Right lobe of liver (tissue), 6 donors: ENCODE measurements at places on chromosomes 12 and 14. TPM values are rescaled to one million over a fixed set of nuclear protein-coding genes. Genes with fewer than 3 reads are reported as not detected.

Gene FAM186B
- total RNA-seq: 0.77 TPM

DNA sequence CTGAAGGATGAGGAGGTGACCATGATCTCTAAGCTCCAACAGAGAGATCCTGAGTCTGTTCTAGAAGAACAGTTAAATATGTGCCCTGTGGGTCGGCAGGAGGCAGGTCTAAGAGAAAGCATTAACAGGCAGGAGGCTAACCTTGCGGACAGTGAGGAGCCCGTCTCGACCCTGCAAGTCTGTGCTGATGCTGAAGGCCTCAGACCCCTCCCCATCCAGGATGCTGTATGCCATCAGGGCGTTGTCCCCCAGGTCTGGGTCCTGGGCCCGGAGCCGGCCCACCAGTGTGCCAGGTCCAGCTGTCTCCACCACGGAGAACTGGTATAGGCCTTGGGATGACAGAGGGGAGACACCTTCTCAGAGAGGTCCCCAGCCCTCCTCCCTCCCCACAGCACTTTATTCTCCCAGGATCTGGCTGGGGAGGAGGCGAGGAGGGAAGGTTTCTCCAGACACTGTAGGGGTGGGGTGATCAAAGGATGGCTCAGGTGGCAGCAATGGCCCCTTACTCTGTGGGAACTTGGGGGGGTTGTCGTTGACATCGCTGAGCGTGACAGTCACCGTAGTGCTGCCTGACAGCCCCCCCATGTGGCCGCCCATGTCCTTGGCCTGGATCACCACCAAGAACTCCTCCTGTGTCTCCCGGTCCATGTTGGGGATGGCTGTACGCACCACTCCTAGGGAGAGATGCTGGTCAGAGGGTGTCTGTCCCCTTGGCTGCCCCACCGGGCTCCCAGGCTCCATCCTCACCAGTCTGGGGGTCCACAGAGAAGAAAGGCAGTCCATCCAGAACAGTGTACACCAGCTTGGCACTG lies 3.1 kb downstream of the CDH24 start:
- DNase-seq: no peak

- no peak for DNase-seq
These were observed 6.0 kb upstream of the NUDT14 start for GRCh38 chr14:105187116-105187515.

Gene LRRC9
- not detected for total RNA-seq

GRCh38 chr12:130639476-130640424 lies 76.3 kb downstream of the RIMBP2 start:
- DNase-seq: no peak

DNA sequence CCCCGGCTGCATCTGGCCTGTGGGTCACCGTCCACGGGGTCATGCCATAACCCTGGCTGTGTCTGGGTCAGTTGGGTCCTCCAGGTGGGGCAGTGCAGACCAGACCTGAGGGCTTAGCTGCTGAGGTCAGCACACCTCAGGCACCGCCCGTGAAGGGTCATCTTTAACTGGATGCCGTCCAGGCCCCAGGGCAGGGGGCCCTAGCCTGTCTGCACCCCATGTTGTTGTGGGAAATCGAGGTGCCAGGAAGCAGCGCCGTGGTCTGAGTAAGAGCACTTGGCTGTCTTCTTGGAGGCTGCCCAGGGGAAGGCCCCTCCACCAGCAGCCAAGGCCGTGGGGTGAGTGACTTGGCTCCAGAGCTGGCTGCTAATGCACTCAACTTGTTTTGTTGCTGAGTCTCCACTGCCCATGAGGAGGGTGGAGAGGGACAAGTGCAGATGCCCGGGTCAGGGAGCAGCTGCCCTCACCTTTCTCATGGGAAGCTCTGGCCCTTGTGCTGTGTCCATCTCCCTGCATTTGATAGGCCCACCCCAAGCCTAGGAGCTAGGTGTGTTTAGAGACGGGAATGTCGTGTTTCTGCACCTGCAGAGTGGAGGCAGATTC lies 317.2 kb downstream of the TMEM121 start:
- DNase-seq: no peak

GRCh38 chr14:92105893-92106142 lies 564 bp downstream of the ATXN3 start:
- DNase-seq: peak; percentile 62

Gene TDRD9
- total RNA-seq: 0.33 TPM

Gene WNT5B
- 8.1 TPM for total RNA-seq

Gene CDC42BPB
- 38.4 TPM for total RNA-seq
